ENCODE measurements at places on chromosomes 4 and X.

DNA sequence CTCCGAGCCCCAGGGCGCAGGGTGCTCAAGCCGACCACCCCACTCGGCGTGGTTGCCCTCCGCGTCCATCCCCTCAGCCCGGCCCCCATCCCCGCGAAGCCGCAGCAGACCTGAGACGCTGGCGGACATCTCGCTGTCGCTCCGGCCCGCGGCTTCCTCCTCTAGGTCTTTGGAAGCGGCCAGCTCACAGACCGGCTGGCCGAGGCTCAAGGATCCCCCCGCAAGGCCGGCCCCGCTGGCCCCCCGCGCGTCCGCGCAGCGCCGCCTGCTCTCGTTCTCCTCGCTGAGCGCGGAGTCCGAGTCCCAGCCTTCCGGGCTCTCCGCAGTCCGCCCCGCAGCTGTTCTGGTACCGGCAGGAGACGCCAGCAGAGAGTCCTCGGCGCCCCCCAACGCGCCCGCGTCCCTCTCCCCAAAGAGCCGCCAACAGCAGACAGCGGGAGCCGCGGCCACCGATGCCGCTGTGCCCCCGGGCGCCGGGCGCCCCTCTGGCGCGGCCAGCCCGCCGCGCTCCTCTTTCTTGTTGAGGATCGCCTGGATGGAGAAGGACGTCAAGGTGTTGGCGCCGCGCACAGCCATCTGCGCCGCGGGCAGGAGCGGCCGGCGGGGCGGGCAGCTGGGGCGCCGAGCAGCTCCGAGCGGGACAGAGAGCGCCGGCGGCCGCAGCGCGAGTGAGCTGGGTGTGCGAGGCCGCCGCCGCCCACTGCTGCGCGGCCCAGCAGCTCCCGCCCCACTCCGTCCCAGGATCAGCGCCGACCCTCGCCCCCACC lies at the start of gene NKX3-2:
Gene NKX3-2 (minus strand): TSS at position 670 of the 767 bp plus-strand sequence. CDS start 94 bp downstream, at position 576.
- DNase-seq, result no peak

- DNase-seq, result no peak
Measured at GRCh38 chrX:12263211-12263610, 124.9 kb downstream of the FRMPD4 start.

DNA sequence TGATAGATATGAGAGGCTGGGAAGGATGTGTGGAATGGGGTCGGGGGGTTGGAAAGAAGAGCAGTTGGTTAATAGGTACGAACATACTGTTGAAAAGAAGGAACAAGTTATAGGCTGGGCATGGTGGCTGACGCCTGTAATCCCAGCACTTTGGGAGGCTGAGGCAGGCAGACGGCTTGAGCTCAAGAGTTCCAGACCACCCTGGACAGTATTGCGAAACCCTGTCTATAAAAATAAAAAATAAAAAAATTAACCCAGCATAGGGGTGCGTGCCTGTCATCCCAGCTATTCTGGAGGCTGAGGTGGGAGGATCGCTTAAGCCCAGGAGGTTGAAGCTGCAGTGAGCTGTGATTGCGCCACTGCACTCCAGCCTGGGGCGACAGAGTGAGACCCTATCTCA lies 58.5 kb upstream of the NHSL2 start:
- DNase-seq, result no peak

DNA sequence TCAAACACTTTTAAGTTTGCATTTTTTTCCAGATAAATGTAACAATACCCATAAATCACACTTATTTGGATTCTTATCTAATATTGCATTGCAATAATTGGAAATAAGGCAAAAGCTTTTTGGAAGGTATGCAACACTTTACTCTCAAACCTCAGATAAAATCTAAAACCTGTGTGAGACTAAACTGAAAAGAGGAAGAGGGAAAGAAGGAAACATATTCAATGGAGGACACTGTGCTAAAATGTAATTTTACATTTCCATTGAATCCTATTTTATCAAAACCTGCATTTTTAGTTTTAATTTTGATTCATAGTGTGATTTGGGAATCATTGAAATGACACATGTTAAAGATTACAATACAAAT lies 99.4 kb downstream of the HPGD start:
- no peak for DNase-seq

DNA sequence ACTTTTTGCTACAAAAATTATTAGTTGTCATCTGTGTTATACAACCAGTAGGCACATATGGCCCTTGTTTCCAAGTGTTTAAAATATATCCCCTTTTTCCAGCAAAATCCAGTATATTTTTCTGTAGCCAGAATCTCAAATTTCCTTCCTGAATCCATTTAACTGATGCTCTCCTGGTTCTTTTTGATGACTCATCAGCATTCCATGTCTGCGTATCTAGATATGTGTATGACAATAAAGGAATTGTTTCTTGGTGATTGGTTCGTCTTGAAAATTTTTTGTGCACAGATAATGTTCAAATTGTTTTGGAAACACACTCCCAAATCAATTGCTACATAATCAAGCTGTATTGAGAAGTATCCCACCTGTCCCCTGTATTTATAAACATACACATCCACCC lies 98.3 kb downstream of the ITM2A start:
- DNase-seq, result no peak

DNA sequence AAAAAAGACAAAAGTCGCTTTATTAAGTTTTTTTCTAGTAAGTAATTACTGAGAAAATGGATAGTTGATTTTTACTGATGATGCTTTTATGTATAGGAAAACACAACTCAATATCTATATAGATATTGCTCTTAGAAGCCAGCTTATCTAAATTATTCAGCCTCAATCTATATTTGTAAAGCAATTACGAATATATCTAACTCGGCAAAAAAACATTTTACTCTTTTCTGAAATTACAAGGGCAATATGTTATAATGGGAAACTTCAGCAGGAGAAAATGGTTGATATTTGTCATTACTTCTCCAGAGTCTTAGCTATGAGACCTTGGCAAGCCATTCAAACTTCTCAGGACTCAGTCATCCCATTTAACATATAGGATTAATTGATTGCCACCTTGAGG lies 228.5 kb downstream of the SLC7A11 start:
- DNase-seq, result no peak

DNA sequence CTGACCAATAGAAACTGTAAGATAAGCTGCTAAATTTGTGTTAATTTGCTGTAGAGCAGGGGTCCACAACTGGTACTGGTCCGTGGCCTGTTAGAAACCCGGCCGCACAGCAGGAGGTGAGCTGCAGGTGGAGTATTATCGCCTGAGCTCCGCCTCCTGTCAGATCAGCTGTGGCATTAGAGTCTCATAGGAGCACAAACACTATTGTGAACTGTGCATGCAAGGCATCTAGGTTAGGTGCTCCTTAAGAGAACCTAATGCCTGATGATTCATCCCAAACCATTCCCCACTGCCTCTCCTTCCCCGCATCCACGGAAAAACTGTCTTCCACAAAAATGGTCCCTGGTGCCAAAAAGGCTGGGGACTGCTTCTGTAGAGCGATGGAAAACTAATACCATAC lies 19.7 kb downstream of the FBXW7 start:
- DNase-seq, result no peak

- DNase-seq, result no peak
Measured at GRCh38 chr4:167196344-167197012, 37.8 kb downstream of the SPOCK3 start.

DNA sequence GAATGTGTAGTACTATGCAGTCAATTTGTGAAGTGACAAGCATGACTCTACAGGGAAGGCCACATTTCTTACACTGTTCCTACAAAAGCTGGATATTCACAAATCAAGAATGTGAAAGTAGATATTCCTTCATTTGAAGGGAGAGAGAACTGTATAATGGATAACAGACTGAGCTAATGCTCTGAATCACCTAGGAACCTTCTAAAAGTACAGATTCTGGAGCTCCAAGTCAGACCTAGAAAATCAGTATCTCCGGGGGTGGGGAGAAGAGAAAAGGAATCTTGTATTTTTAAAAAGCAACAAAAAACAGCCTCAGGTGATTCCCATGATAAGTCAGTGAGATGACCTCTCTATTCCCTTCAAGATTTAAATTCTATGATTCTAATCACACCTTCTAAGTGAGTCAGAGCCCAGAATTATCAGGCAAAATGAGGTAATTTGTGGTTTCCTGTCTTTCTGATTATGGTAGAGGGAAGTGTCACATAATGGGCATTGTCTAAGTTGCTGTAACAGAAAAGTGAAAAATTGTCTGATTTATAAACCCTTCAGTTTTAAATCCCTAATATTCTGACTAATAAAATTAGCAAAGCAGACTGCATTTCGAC lies 80.9 kb downstream of the IL21 start:
- DNase-seq, result no peak

- DNase-seq, result no peak
Measured at GRCh38 chr4:164138521-164138920, 615.4 kb upstream of the SMIM31 start.

DNA sequence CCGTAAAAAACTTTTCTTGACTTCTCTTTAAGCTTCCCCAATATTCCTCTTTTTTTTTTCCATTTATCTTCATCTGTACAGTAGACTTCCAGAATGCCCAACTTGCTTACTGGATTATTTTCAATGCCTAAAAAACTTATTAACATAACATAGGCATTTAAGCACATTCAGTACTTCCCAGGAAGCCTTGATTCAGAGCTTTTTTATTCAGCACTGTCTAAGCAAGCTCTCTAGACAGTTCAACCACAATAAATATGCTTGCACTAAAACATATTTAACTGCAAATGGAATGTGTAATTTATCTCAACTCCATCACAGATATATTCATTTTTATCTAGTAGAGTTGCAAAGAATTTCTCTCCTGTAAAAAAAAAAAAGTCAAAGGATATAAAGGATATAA lies 997.8 kb downstream of the ARAP2 start:
- no peak for DNase-seq

DNA sequence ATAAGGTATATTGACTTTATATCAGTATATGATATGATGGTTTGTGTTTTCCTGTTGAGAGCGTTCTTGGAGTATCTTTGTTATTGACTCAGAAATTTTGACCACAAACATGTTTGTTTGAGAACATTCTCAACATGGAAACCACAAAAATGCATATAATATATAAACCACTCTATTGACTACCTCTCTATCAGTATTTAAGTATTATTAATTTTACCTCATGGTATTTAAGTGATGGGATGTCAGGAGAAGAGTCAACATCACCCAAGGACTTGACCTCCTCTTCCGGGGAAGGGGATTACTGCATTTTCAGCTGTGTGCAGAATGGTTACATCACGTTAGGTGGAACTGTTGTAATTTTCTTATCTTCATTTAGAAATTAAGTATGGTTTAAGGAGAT lies 54.3 kb upstream of the PUDP start:
- DNase-seq, result no peak

DNA sequence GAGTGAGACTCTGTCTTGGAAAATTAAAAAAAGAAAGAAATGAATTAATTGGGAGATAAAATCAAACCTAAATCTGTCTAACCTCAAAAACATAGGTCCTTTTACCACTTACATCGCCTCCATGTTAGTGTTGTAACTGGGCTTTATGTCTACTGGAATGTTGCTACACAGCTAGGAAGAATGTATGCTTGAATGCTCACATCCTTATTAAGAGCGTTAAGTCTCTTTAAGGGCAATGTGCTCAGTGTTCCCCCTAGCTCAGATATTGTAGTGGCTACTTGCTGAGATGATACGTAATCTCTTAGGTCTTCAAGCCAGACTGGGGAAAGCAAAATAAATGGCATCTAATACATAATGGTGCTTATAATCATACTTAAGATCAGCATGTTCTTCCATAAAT lies 1072.8 kb downstream of the PDHA2 start:
- no peak for DNase-seq

DNA sequence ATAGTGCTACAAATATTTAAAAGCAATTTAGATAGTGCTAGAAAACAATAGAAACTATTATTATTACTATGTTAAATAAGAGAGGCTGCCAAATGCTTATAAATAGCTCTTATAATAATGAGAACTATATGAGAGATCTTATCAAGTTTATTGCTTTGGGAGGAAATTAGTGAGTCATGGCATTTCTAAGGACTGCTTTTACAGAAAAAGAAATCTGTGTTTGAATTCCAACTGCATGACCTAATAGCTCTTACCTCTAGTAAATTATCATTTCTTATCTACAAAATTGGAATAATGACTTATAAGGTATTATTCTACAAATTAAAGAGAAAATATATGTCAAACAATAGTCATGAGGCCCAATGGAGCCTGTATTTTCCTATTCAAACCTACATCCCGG lies 177.2 kb downstream of the GABRG1 start:
- DNase-seq, result no peak

GRCh38 chr4:65050786-65051185 lies 619.5 kb downstream of the EPHA5 start:
- DNase-seq, result no peak

DNA sequence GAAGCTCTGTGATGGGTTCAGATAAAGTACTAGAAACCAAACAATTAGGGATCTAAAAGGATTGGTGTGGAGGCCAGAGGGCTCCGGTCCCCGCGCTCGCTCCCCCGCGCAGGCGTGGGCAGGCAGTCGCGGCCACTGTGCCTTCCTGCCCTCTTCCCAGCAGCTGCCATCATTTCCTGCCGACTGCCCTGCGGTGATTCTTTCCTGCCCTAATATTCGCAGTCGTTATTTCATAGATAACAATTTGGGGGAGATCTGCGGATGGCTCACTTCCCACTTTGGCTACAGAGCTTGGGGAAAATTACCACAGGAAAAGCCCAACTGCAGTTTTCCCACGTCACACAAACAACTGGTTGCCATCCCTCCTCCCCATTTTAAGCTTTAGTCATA lies 2.2 kb downstream of the GRIA2 start:
- no peak for DNase-seq

GRCh38 chr4:27022963-27023362 lies 162.3 kb downstream of the STIM2 start:
- no peak for DNase-seq
